Astrocyte (in vitro differentiated cells and primary cell): ENCODE measurements at places on chromosomes 7 and 10. TPM values are rescaled to one million over a fixed set of nuclear protein-coding genes. Genes with fewer than 3 reads are reported as not detected.

GRCh38 chr7:47596502-47597202 is 14.7 kb upstream of the TNS3 start:
- peaks cover 17% of the 10 kb centered on the region for H3K4me1 ChIP-seq
- no peak for DNase-seq
- H3K4me3 ChIP-seq = no peak overlapping the region
- no peaks in the 10 kb centered on the region for H3K27me3 ChIP-seq

DNA sequence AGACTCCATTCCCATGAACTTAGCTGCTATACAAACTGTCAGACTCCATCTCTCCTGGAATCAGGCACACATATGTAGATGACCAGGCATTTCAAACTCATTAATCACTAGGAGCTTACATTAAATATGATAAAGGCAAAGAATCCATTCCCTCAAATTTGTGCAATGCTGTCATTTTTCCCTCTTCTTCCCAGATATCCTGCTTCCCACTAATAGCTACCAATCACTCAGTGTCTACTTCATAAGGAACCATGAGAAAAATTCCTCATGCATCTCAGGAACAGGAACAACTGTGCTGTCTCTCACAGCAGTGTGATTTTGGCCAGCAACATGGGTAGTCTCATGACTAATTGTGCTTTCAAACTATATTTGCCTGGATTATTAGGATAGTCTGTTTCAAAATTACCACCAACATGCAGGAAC is 133.9 kb downstream of the DKK1 start:
- H3K36me3 ChIP-seq = no peaks in the 10 kb centered on the region
- H3K27ac ChIP-seq = no peak overlapping the region
- peaks cover 10% of the 10 kb centered on the region for H3K4me1 ChIP-seq
- no peak overlapping the region for H3K4me3 ChIP-seq
- H3K27me3 ChIP-seq = no peaks in the 10 kb centered on the region

DNA sequence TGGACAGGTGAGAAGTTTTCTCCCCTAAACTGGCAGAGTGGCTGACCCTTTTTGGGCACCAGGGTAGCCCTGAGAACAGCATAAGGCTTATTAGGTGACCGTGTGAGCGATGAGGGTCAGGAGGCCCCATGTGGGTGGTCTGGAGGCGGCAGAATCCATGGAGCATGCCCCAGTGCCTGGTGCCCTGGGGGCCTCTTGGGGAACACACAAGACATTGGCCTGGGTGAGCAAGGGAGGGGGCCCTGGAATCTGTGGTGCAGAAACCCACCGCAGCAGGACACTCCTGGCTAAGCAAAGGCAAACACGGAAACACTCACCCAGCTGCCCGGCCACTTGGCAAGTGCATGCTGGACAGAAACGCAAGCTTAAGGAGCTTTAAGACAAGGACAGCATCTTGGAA is 29.5 kb downstream of the YKT6 start:
- no peak overlapping the region for H3K27ac ChIP-seq
- H3K36me3 ChIP-seq = no peaks in the 10 kb centered on the region
- DNase-seq = no peak
- no peak overlapping the region for H3K4me3 ChIP-seq

GRCh38 chr10:106380706-106381105 is 783.8 kb downstream of the SORCS1 start:
- H3K4me1 ChIP-seq = no peaks in the 10 kb centered on the region
- DNase-seq = no peak
- no peak overlapping the region for H3K4me3 ChIP-seq
- no peak overlapping the region for H3K27ac ChIP-seq
- no peaks in the 10 kb centered on the region for H3K36me3 ChIP-seq
- H3K27me3 ChIP-seq = no peaks in the 10 kb centered on the region

GRCh38 chr7:12475362-12476063 is 71.8 kb upstream of the VWDE start:
- peak overlapping the region; percentile 30 for H3K27ac ChIP-seq
- no peaks in the 10 kb centered on the region for H3K36me3 ChIP-seq
- H3K4me3 ChIP-seq = no peak overlapping the region
- no peaks in the 10 kb centered on the region for H3K4me1 ChIP-seq
- DNase-seq = peak; percentile 88
- no peaks in the 10 kb centered on the region for H3K27me3 ChIP-seq

DNA sequence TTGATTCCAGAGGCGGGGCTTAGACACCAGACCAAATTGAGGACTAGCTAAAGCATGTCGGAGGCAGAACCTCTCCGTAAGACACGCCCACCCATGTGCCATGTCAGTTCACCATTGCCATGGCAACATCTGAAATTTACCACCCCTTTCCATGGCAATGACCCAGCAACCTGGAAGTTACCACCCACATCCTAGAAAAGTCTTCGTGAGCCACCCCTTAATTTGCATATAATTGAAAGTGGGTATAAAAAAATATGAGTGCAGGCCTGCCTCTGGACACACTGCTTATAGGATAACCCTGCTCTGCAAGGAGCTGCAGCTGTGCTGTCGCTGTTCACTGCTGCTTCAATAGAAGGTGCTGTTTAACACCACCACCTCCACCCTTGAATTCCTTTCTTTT is 28.0 kb downstream of the TMEM270 start:
- no peak for DNase-seq
- H3K4me1 ChIP-seq = peaks cover 45% of the 10 kb centered on the region
- H3K36me3 ChIP-seq = no peaks in the 10 kb centered on the region
- no peaks in the 10 kb centered on the region for H3K27me3 ChIP-seq
- no peak overlapping the region for H3K4me3 ChIP-seq

Gene GIMAP6
- not detected in 2 replicates for total RNA-seq

- no peaks in the 10 kb centered on the region for H3K27me3 ChIP-seq
- H3K4me1 ChIP-seq = peaks cover 7% of the 10 kb centered on the region
- H3K27ac ChIP-seq = no peak overlapping the region
- peak; percentile 4 for DNase-seq
Measured at GRCh38 chr7:18425838-18426445, 69.6 kb upstream of the HDAC9 start.

GRCh38 chr7:50448823-50449222 is 1.3 kb downstream of the FIGNL1 start:
- H3K36me3 ChIP-seq = peaks cover 2% of the 10 kb centered on the region
- no peak for DNase-seq
- H3K4me3 ChIP-seq = no peak overlapping the region

Gene SPOCK2
- total RNA-seq = 0.89 and 1.4 TPM in 2 replicates

DNA sequence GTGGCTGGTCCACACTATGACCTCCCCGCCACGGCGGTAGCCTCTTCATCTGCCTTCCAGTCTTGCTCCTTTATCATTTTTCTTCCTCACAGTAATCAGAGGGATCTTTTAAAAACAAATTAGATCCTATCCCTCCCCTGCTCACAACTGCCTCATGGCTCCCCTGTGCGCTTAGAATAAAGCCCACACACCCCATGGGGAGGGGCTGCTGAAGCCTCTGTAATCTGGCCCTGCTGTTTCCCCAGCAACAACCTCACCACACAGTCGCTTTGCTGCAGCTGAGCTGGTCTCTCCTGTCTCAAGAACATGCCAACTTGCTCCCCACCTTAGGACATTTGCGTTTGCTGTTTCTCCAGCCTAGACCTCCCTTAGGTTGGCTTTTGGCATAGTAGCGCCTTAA is 41.0 kb downstream of the SP8 start:
- DNase-seq = no peak
- H3K4me1 ChIP-seq = no peaks in the 10 kb centered on the region
- no peak overlapping the region for H3K27ac ChIP-seq
- no peak overlapping the region for H3K4me3 ChIP-seq

Gene OPALIN
- not detected in 2 replicates for total RNA-seq

GRCh38 chr7:142968229-142968628 is 6.1 kb upstream of the KEL start:
- H3K4me1 ChIP-seq = no peaks in the 10 kb centered on the region
- H3K27ac ChIP-seq = no peak overlapping the region
- peaks cover 4% of the 10 kb centered on the region for H3K27me3 ChIP-seq
- no peak overlapping the region for H3K4me3 ChIP-seq
- DNase-seq = no peak
- no peaks in the 10 kb centered on the region for H3K36me3 ChIP-seq

DNA sequence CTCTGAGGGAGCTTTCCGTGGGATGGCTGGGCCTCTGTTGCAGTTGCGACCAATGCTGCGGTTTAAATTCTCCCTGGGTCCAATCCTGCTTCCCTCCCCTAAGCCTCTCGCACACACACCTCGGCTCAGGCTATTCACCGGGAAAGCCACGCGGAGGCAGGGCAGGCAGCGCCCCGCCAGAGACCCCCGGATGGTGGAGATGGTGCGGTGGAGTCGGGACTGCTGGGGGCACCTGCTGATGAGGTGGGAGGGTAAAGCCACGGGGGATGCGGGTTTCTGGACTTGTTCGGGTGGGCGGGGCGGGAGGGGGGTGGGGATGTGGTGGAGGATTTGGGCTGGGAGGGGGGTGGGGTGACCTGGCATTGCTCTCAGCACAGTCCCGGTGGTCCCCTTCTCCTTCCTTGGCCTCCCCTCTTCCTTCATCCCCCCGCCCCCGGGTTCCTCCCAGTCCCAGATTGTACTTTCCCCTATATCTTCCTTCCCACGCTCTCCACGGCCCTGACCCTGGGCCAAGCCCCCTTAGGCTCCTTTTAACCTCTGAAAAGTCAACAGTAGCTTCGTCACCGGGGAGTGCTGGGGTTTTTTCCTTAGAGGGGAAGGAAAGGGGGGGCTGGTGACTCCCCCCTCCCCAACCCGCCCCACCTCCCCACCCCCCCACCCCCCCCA is 16.4 kb downstream of the UNCX start:
- DNase-seq = no peak
- H3K27ac ChIP-seq = no peak overlapping the region
- no peaks in the 10 kb centered on the region for H3K4me1 ChIP-seq

DNA sequence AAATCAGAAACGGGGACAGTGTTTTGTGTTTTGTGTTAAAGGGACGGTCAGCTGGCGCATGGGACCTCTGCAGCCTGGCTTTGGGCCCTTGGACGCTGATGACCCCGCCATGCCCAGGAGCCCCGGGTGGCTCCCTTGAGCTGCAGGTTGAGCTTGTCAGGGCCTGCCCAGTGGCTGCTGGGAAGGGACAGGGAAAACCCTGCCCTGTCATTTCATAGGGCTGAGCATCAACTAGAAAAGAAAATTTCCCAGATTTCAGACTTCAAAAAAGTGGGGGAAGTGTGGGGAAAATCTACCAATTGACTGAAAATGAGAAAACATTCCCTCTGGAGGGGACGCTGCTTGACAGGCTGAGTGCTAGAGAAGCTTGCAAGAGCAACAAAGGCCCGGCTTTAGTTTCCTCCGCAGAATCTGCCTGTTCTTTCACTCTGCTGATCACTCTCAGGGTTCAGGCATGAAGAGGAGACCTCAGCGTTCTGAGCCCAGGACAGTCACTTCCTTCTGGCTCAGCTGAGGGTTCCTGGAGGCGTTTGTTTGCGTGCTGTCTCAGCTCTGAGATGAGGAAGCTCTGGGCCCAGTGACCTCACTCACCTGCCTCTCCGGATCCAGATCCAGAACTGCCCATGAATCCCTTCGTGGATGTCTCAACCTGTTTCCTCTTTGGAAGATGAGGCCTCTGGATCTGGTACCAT is 18.6 kb upstream of the DNAJB6 start:
- H3K27ac ChIP-seq = peak overlapping the region; percentile 52
- H3K27me3 ChIP-seq = no peaks in the 10 kb centered on the region
- H3K4me1 ChIP-seq = peaks cover 7% of the 10 kb centered on the region
- DNase-seq = peak; percentile 45
- H3K4me3 ChIP-seq = no peak overlapping the region

- no peaks in the 10 kb centered on the region for H3K4me1 ChIP-seq
- no peak overlapping the region for H3K27ac ChIP-seq
- no peak overlapping the region for H3K4me3 ChIP-seq
- H3K27me3 ChIP-seq = no peaks in the 10 kb centered on the region
- DNase-seq = peak; percentile 51
- no peaks in the 10 kb centered on the region for H3K36me3 ChIP-seq
Measured at GRCh38 chr7:82019551-82020475, 250.0 kb upstream of the HGF start.

Gene ACSL5
- 0.68 and 0.79 TPM in 2 replicates for total RNA-seq

GRCh38 chr7:151946932-151947331 is 9.3 kb upstream of the GALNTL5 start:
- H3K4me3 ChIP-seq = no peak overlapping the region
- H3K4me1 ChIP-seq = no peaks in the 10 kb centered on the region
- H3K27ac ChIP-seq = no peak overlapping the region
- peaks cover 2% of the 10 kb centered on the region for H3K27me3 ChIP-seq

Gene TMEM196
- not detected in 2 replicates for total RNA-seq

DNA sequence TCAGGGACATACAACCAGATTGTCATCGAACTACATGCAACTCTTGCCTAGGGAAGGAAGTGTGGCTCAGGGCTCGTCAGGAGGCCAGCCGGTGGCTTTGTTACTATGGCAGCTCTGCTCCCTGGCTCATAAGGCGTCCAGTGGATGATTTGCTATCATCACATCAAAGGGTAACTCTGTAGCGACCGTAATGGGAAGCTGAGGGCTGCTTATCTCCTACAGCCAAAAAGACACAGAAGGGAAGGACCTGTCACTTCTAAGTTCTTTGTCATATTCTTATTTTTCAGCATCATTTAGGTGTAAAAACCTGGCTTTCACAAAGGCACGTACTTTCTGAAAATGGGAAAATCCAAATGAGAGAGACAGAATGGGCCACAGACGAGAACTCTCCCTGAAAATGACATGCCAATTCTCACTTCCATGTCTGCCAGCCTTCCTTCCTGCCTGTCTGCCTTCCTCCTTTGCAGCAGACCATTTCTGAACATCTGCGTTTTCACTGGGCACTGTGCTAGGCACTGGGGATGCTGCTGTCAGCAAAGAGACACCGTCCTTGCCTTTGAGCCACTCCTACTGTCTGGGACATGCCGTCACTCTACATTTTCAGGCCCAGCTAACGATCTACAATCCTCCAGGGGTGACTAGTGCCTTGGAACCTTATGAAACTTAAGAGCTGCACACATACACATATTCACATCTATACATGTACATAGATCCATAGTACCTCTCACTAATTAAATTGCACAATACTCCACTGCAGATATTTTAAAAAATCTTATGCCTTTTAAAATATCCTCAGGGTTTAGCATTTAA is 26.9 kb downstream of the ENKUR start:
- H3K27me3 ChIP-seq = no peaks in the 10 kb centered on the region
- no peaks in the 10 kb centered on the region for H3K36me3 ChIP-seq
- H3K4me1 ChIP-seq = no peaks in the 10 kb centered on the region
- H3K4me3 ChIP-seq = no peak overlapping the region

DNA sequence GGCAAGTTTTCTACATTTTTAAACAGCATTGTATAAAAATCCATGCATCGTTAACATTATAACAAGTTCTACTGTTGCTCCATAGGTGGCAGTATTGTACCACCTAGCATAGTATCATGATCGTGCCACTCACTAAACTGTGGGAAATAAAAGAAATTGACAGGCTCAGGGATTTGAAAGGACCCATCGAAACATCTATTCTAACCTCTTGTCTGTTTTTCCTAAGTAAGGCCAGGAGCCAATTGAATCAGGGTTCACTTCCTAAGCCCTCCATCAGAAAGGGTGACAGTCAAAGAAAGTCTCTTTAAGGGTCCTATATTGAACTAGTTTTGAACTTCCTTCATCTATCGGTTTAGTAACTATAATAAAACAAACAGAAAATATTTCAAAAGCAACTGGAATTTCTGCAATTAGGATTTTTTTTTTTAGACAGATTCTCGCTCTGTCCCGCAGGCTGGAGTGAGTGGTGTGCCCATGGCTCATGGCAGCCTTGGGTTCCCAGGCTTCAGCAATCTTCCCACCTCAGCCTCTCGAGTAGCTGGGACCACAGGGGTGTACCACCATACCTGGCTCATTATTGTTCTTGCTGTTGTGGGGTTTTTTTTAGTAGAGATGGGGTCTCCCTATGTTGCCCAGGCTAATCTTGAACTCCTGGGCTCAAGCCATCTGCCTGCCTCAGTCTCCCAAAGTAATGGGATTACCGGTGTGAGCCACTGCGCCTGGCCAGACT is 9.4 kb downstream of the HACD1 start:
- H3K27ac ChIP-seq = no peak overlapping the region
- no peaks in the 10 kb centered on the region for H3K27me3 ChIP-seq
- peaks cover 2% of the 10 kb centered on the region for H3K36me3 ChIP-seq
- peak; percentile 31 for DNase-seq
